ENCODE measurements at places on chromosomes 3 and 15.

GRCh38 chr3:189308608-189309007 lies 136.8 kb downstream of the TPRG1 start:
- no peak for DNase-seq

GRCh38 chr15:62171882-62172281 lies 6.8 kb upstream of the C2CD4B start:
- DNase-seq: no peak

- no peak for DNase-seq
Observed at GRCh38 chr3:150124142-150124541, 153.4 kb upstream of the PFN2 start.

DNA sequence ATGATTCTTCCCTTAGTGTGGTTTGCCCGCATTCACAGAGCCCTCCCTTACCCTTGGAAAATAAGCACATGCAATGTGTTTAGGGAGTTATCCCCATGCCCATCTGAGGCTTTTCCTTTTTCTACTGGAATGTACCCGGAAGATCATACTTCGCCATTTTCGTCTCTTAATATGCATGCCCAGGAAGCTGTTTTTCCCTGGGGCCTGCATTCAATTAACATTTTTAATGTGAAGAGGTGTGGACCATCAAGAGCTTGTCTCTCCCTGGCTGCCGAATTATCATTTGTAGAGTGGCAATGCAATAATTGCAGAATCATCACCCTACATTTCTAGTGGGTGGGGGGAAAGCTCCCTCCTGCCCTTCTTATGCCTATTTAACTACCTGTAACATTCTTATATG lies 976.3 kb downstream of the DIPK2A start:
- no peak for DNase-seq

DNA sequence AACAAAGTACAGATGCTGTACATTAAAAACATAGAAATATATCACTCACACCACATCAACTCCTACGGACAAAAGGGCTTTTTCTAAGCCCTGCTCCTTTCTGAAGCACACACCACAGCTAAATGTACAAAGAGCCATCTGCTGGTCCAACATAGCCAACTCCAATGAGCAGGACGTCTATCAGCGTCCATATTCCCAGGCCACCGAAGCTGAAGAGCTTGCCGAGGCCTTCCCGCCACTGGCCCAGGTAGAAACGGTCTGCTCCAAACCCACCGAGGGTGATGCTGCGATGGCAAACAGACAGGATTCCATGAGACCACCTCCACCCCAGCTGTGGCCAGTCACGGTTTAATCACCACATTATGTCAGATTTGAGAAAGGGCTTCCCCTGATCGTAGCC lies 9.8 kb downstream of the TM2D3 start:
- no peak for DNase-seq

DNA sequence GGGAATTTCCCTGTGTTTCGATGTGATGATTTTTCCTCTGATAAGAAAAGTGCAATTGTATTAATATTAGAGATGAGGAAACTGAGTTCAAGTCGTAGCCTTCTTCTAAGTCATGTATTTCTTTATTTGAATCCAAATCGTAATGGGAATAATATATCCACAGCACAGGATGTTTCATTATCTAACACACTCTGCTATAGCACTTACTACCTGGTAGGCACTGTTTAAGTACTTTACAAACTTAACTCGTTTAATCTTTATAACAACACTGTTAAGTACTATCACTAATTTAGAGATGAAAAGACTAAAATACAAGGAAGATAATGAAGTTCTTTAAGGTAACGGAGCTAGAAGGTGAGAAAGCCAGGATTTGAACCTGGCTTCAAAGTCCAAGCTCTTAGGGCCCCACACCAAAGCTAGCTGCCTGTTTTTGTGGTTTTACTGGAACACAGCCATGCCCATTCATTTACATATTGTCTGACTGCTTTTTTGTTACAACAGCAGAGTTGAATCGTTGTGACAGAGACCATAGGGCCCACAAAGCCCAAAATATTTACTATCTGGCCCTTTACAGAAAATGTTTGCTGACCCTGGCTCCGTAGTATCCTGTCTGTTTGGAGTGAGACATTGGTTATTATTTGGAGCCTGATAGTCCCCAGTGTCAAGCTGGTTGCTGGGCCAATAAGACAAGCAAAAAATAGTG lies 9.6 kb upstream of the ATP13A3 start:
- peak; percentile 21 for DNase-seq

DNA sequence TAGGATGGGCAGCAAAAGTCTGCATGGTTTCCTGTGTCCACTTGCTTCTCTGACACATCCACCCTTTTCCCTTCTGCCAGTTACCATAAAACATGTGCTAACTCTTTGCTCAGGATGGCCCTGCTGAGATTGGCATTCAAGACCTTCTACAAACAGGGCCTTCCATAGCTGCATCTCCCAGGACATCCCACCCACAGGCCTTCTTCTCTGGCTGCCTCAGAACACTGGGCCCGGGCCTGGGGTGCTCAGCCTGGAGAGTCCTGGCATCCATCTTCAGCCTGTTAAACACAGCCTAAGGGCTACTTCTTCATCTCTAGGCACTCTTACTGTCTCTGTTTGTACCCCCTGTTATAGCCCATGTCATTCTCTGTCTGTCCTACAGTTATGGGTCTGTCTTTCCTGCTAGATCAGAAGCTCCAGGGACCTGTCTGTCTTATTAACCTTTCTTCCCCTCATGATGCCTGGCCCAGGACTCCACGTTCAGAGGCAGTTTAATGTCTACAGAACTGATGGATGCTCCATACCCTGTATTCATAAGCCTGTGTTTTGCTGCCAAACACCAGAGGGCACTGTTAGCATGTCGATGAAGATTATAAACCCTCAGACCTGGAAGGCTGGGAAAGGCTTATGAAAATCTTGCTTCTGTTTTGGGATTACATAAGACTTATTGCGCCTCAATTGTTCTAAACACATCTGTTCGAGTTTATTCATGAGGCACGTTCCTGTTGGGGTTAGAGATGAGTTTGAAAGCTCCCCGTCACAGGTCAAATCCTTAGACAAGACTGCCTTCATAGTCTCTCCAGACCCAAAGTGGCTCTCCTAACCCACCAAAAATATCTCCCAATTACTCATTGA lies 16.5 kb downstream of the SEMA3G start:
- DNase-seq: peak; percentile 64

GRCh38 chr15:40102897-40103858 lies 5.5 kb downstream of the BMF start:
- no peak for DNase-seq

DNA sequence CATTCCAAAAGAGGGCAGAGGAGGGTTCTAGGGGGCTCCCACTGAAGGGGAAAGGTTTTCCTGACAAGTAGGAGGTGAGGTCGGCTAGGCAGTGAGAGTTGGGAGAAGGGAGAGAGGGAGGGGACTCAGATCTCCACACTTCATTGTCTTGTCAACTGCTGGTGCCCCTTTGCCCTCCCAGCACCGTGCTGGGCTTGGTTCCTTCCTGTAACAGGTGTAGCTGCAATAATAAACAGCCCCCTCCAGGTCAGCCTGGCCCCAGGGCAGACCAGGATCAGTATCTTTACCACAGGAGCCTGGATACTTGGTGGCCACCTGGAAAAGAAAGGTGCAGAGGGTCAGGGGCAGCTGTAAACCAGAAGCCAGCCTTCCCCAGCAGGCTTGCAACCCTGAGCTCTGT lies 2.9 kb upstream of the KCTD6 start:
- DNase-seq: no peak

GRCh38 chr15:49656734-49657133 lies 35.9 kb downstream of the DTWD1 start:
- DNase-seq: no peak

GRCh38 chr3:95645291-95645690 lies 1169.1 kb upstream of the EPHA6 start:
- no peak for DNase-seq

DNA sequence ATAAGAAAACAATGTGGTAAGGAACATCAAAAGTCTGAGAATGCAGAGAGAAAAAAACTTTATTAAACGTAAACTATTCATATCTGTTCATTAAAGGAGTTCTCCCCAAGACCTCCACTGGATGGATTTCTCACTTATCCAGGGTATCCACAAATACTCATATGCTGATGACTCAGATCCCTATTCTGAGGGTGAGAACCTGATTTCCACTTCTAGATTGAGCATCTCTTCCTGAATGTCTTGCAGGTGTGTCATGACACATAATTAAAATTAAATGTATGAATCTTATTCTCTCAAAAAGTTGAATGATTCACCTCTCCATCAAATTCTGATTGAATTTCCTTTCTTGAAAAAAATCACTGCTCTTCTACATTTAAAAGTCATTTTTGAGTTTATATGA lies 199.9 kb downstream of the MFSD1 start:
- no peak for DNase-seq

- DNase-seq: no peak
Observed at GRCh38 chr15:62495670-62496614, 330.9 kb upstream of the C2CD4B start.

- no peak for DNase-seq
Observed at GRCh38 chr3:175489406-175489805, 630.3 kb downstream of the NAALADL2 start.

DNA sequence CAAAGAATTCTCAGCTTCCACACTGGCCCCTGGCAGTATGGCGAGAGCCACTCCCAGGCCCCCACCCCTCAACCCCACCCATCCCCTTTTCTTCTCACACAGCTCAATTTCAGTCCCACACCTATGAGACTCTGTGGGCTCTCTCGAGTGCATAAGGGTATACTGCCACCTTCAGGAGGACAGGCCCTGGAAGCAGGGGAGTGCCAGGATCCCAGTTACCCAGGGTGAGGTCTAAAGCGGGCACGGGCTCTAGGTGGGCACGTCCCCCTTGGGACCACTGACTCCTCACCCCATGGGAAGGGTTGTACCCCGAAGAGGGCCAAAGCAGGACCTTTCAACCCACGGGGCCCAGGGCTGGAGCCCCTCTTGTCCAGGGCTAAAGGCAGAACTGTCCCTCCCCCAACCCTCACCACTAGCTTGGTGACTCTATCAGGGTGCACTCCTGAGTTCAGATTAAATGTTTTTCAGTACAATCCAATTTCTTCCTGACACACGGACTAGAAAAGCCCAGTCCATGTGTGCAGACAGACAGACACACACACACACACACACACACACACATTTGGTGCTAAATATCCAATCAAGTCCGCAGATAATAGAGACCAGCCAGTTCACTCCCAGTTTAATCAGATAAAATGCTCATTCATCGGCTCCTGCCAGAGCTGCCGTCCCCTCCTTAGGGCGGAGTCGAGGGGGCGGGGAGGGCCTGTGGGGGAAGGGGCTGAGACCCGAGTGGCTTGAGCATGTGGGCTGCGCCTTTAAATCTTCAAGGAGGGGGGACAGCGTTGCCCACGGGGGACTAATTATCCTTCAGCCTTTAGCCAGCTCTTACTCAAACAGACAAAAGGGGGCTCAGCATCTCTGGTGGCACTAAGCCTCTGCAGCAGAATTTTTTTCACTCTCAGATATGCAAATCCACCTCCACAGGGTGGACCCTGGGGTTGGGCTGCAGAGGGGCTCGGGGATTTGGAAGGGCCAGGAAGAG lies 59.3 kb downstream of the CYP11A1 start:
- peak; percentile 58 for DNase-seq

DNA sequence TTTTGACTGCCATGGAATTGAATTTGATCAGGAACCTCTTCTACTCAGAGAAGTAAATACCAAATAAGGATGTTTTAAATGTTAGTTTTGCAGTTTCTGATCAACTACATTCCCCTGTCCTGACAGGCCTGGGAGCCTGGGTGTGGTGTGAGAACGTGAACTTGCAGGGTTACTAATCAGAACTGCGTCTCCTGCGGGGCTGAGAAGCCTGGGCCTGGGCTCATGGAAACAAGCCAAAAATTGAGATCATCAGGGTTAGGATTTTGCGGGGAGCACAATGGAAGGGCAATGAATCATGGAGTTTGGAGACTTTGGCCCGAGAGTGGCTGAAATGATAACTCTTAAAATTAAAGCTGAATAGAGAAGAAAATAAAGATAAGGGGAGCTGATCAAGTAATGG lies 47.8 kb upstream of the C3orf70 start:
- DNase-seq: no peak

Measured in KBM-7 (cell line).